ENCODE measurements at places on chromosomes 3 and 15.

DNA sequence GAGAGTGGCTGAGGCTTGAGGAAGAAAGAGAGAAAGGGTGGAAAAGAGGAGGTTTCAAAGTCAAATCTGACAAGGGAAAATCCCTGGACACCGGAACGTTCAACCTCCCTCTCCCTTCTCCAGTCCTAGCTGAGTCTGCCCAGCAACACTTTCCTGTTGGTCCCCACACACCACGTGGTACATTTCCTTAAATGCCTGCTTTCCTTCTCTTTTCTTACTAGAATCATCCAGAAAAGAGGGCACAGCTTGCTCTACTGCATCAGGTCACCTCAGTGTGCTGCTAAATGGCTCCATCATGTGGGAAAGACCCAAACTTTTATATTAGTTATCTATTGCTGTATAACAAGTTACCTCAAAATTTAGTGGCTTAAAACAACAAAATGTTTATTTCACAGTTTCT is 181.2 kb downstream of the NECTIN3 start:
- DNase-seq: peak; percentile 47

DNA sequence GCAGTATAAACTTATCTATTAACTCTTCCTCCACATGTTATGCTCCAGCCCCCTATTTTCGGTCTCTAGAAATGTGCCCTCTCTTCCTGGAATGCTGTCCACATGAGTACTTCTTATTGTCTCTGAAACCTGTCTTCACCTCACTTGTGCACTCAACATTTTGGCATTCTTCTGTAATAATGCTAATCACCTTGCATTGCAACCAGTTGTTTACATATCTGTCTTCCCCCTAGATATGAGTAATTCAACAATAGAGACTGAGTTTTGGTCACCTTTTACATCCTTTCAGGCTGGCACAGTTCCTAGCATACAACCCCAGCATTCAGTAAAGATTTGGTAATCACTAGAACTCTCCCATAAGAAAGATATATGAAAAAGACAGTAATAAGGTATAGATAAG is 17.2 kb downstream of the CCDC80 start:
- no peak for DNase-seq

- no peak for DNase-seq
Observed at GRCh38 chr3:43884581-43884980, 193.8 kb downstream of the ABHD5 start.

- DNase-seq: no peak
Observed at GRCh38 chr3:132248490-132248889, 68.7 kb upstream of the ACP3 start.

GRCh38 chr3:112090887-112091586 is 4.8 kb downstream of the C3orf52 start:
- no peak for DNase-seq

GRCh38 chr15:74598126-74598842 is 17.4 kb upstream of the CLK3 start:
- DNase-seq: peak; percentile 95

- DNase-seq: peak; percentile 18
Observed at GRCh38 chr3:52552089-52552488, 15.7 kb downstream of the UQCC5 start.

DNA sequence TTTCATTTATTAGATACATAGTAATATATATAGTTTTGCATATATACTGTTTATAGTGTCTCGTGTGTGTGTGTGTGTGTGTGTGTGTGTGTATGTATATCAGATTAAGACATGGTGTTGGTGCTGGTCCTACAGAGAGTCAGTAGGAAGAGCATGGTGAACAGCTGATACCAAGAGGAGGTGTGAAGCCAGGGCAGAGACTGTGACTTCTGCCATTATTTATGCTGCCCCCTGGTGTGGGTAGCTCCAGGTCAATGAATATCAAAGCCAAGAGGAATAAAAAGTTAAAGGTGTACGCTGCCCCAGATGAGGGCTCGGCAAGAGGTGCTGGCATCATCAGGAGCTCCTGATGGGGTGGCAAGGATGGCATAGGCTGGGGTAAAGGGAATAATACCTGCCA is 299.5 kb upstream of the RASGRP1 start:
- DNase-seq: peak; percentile 18

- no peak for DNase-seq
Observed at GRCh38 chr3:18419232-18419631, 5.9 kb downstream of the SATB1 start.

GRCh38 chr3:154274348-154274747 is 49.9 kb downstream of the DHX36 start:
- no peak for DNase-seq

DNA sequence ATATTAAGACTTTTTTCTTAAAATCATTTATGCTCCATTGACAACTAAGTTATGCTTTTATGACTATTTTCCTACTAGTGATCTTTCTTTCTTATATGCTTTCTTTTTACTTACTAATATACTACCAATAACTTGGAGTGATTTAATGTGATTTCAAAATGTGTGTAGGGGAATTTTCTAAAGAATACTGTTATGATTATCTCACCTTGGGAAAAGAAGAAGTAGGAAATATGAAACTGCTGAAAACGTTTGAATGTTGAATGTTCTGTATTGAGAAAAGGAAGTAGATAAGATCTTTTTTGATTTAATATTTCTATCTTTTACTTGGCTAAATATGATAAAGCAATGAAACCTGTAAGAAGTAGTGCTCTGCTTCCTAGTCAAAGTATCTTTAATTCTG is 7.8 kb upstream of the CD200R1 start:
- DNase-seq: no peak

DNA sequence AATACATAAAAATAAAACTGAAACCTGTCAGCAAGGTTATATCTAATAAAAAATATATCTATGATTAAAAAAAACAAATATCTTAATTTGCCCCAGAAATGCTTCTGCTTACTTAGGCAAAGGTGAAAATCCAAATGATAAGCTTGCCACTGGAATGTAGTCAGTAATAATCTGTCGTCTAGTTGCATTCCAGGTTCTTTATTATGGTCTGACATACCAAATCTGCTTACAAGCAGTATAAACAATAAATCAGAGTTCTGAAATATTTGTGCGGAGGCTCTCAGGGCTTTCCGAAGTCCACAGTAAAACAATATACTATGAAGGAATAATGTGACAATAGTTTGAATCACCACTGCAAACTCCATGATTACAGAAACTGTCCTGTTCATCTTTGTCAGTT is 1133.5 kb downstream of the ROBO1 start:
- DNase-seq: peak; percentile 15

DNA sequence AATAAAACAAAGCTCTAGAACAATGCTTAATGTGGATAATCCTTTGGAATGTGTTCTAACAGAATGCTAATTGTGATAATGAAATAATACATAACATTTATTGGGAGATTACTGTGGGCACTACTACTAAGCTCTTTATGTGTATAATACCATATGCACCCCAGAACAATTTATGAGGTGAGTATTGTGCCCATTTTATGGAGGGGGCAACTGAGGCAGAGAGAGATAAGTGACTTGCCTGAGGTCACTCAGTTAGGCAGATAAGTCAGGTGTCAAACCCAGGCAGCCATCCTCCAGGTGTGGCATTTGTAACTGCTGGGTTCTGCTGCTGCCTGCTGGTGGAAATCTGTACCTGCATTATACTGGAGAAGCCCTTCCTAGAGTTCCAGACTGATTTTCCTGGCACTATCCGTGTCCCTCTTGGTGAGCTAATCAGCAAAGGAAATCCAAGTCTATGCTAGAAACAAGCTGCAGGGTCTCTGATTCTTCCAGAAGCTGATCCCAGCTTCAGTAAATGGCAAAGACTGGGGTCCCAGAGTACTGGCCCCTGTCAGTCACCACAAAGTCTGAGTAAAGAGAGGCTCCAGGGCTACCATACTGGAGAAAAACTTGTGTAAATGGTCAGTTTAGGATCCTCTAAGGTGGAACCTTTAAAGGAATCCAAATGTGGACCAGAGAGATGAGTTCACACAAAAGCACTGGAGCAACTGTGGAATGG is 22.6 kb upstream of the RBP1 start:
- peak; percentile 67 for DNase-seq

GRCh38 chr15:55784286-55784685 is 41.3 kb upstream of the PRTG start:
- no peak for DNase-seq

GRCh38 chr3:115523458-115523857 is 99.9 kb upstream of the GAP43 start:
- no peak for DNase-seq

GRCh38 chr15:68930268-68931022 is at the start of gene SPESP1:
Gene SPESP1 (plus strand): TSS chr15:68930525. CDS start chr15:68930654, 129 bp downstream.
- no peak for DNase-seq

GRCh38 chr3:131568460-131568859 is 65.7 kb upstream of the MRPL3 start:
- DNase-seq: no peak

- peak; percentile 57 for DNase-seq
Observed at GRCh38 chr3:185744997-185745843, 79.6 kb downstream of the IGF2BP2 start.

GRCh38 chr3:113947372-113948014 is at the start of gene ZDHHC23:
Gene ZDHHC23 (plus strand): TSS chr3:113948013. CDS start chr3:113948803, 790 bp downstream.
- DNase-seq: peak; percentile 75

DNA sequence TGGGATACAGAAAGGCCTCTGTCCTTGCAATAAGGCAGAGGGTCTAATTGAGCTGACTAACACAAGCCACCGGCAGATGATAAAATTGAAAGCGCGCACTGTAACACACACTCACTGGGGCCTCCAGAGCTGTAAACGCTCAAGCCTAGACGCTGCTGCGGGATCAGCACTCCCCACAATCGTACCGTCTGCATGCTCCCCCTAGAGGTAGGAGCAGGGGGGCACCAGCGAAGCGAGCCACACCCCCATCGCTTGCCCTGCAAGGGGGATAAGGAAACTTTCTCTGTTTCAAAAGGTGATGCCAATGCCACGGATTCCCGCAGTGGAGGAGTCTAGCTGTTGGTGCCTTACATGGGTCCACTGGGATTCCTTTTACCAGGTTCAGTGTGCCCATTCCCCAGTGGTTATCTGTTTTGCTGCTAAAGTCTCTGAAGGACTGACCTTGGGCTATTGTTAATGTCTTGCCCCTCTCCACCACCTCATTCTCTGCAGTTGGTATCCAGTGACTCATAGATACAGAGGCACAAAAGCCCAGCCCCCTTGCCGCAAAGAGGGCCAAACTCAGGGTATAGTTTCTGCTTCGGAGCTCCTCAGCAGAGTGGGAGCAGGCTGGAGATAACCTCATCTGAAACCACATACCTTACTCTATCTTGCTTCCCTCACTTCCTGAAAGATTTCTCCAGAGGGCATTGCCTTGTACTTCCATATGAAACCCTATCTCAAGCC is 139.3 kb upstream of the KBTBD8 start:
- no peak for DNase-seq

DNA sequence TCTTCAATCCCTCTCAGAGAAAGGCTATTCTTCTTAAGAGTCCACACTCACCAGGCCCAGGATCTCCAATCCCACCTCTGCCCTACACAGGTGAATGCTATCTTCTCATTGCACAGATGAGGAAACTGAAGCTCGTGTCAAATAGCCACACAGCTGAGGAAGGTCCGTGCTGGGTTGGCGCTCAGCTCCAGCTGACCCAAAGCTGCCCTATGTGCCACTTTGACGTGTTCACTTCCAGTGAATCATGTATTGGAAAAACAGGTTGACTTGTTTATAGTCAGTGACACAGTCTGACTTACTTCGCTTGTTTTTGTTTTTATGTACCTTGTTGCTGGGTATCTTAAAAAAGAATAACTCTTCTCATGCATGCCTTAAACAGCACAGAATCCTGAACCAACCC is 32.4 kb upstream of the ALDH1A3 start:
- DNase-seq: no peak

DNA sequence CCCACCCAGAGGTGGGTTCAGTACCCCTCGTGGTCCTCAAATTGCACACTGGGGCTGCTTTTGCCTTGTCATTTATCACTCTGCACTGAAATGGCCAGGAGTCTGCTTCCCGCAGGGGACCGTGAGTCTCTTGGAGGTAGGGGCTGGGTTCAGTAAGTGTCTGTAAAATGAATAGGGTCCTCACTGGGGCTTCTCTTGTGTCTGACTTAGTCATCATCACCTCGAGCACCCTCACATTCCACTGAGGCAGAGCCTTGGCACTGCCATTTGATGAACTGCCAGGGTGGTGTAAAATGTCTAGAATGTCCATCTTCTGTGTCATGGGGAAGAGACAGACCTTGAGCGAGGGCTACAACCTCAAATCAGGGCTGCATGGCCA is 61.0 kb upstream of the RYK start:
- DNase-seq: no peak

- no peak for DNase-seq
Observed at GRCh38 chr3:128548426-128549282, 55.7 kb upstream of the GATA2 start.

DNA sequence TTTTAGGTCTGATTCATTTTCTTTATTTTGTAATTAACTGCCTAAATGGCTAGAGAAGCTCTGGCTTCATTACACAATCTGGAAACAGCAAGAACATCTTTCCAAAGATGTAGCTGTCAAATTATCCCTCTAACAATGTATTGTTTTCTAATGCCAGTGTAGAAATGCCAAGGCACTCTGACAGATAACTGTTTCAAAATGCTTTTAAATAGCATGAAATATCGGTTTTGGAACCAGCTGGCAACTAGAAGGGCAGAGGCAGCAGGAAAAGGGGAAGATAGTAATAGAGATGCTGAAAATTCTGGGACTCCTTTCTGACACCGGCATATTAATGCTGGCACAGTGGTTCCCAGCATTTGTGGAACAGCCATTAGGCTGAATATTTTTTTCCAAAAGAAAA is 26.1 kb downstream of the MORC1 start:
- no peak for DNase-seq

DNA sequence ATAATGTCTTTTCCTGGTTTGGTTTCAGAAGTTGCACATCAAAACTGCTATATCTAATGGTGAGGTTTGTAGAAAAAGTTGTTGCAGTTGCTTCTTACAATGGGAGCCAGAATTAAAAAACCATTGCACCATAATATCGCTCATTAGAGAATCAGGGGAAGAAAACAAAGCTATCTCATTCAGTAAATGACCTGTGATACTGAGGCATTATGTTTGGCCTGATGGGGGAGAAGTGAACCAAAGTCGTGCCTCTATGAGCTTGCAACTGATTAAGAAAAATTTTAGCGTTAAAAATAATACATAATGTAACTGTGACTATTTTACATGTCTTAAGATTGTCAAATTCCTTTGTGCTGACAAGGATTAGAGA is 60.2 kb upstream of the ARHGEF26 start:
- DNase-seq: no peak

DNA sequence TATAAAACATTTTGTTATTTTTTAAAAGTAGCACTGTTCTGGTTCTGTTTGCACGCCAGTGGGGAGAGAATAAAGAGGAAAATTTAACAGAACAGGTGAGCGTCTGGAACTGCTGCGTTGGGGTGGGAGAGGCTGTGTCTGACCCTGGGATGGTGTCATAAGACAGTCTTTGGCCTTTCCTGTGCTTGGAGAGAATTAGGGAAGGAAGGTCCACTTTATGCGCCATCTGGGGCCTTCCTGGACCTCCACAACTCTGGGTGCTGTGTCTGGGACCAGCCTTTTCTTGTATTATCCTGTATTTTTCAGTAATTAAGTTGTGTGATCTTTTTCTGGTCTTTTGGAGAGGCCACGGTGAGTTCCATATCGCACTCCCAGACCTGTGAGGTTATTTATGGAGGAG is 3.3 kb downstream of the FAM43A start:
- peak; percentile 32 for DNase-seq

- DNase-seq: peak; percentile 13
Observed at GRCh38 chr3:108590460-108590859, 938 bp downstream of the DZIP3 start.

Measured in adipocyte (in vitro differentiated cells).